ENCODE measurements at places on chromosomes 7 and 10. TPM values are rescaled to one million over a fixed set of nuclear protein-coding genes. Genes with fewer than 3 reads are reported as not detected.

DNA sequence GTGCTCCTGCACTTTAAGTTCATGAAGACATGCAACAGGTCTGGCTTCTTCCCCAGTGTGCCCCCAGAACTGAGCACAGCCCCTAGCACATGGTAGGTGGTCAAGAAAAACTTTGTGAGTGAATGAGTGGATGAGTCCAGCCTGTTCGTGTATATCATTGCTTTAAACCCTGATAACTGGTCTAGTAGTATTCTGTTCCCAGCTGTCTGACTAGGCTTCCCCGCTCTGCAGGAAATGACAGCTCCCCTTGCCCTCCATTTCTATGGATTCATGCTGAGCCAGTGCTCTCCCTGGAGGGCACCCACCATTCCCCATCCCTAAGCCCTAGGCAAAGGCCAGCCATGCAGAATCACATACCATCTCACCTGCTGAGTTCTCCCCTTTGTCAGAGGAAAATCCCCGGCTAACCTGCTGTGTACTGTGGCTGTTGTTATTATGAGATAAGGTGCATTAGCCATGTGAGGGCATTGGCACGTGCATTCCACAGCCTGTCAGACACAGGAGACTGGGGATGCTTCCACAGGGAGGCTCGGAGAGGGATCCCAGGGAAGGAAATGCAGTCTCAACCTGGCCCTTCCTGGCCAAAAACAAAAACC, 698.9 kb downstream of the GRID1 start:
- peaks cover 5% of the 10 kb centered on the region for H3K36me3 ChIP-seq
- peak; percentile 11 for DNase-seq
- no peaks in the 10 kb centered on the region for H3K27me3 ChIP-seq
- no peak overlapping the region for H3K4me3 ChIP-seq
- peaks cover 16% of the 10 kb centered on the region for H3K4me1 ChIP-seq

DDC gene
- not detected for total RNA-seq

DNA sequence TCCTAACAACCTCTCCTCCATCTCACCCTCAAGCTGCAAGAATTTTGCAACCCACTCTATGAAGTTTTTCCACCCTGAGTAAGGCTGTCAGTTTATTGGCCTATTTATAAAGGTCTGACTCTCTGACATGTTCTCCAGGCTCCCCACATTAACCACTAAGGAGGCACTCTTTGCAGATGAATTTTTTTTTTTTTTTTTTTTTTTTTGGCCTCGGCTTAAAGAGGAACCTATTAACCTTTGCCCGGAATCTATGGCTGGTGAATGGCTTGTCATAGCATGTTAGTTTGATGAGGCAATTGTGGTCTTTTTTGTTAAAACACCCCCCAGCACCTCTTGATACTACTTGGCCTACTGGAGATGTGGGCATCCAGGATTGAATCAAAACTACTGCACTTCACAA, 57.1 kb downstream of the TBXAS1 start:
- no peak overlapping the region for H3K27ac ChIP-seq
- no peaks in the 10 kb centered on the region for H3K4me1 ChIP-seq
- H3K36me3 ChIP-seq, result no peaks in the 10 kb centered on the region
- H3K4me3 ChIP-seq, result no peak overlapping the region

POLR2J2 gene
- total RNA-seq, result 5.9 TPM

PLEKHS1 gene
- total RNA-seq, result not detected

DNA sequence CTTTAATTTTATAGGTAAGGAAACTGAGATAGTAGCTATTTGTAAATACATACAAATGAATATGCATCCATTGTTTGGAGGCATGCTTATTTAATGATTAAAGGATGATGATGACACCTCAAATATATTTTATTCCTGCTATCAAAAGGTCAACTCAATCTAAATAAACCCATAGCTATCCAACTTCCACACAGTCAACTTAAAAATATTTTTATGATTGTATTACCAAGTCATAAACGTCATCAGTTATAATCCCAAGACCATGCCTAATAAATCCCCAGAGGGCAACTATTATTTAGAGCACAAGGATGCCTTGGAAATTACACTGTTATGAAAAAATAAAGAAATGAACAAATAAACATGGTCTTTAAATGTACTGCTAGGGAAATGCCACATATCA, 102.1 kb downstream of the MPP7 start:
- no peak overlapping the region for H3K4me3 ChIP-seq
- 0 out of 2 replicates have a peak, but pooled peaks cover 4% of the 10 kb centered on the region for H3K4me1 ChIP-seq
- H3K36me3 ChIP-seq, result 0 out of 2 replicates have a peak, but pooled peaks cover under 1% of the 10 kb centered on the region
- H3K27ac ChIP-seq, result no peak overlapping the region

FEZF1 gene
- total RNA-seq, result 20.0 TPM

- H3K4me3 ChIP-seq, result no peak overlapping the region
- no peak overlapping the region for H3K27ac ChIP-seq
- no peaks in the 10 kb centered on the region for H3K36me3 ChIP-seq
- no peaks in the 10 kb centered on the region for H3K27me3 ChIP-seq
- H3K4me1 ChIP-seq, result peaks cover 6% of the 10 kb centered on the region
These were observed 96.1 kb downstream of the PDGFA start for GRCh38 chr7:423312-424260.

- H3K27me3 ChIP-seq, result no peaks in the 10 kb centered on the region
- no peak overlapping the region for H3K4me3 ChIP-seq
- no peaks in the 10 kb centered on the region for H3K36me3 ChIP-seq
- H3K27ac ChIP-seq, result no peak overlapping the region
- DNase-seq, result no peak
These were observed 43.2 kb downstream of the PPP1R3C start for GRCh38 chr10:91589658-91590035.

GRCh38 chr10:116952729-116953128, 52.3 kb downstream of the SHTN1 start:
- H3K27ac ChIP-seq, result no peak overlapping the region
- no peaks in the 10 kb centered on the region for H3K27me3 ChIP-seq
- H3K36me3 ChIP-seq, result no peaks in the 10 kb centered on the region

PNLIP gene
- total RNA-seq, result 1.9 TPM

DNA sequence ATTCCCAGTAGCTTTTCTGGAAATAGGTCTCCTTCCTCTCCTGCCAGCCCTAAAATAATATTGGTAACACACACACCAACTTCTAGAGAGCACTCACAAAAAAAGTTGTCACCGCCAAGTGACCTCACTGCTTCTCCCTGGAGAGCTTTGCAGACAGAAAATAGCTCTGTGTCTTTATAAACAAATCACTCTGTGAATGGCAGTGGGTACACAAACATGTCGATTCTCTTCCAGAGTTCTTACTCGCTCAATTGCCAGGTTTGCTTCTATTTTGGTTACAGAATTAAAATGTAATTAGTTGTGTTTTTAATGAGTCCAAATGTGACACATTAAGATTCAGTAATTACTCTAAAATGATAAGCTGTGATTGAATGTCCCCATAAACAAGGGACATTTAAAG, 649.2 kb upstream of the C7orf33 start:
- no peaks in the 10 kb centered on the region for H3K4me1 ChIP-seq
- H3K36me3 ChIP-seq, result no peaks in the 10 kb centered on the region
- DNase-seq, result no peak
- no peaks in the 10 kb centered on the region for H3K27me3 ChIP-seq
- no peak overlapping the region for H3K27ac ChIP-seq
- H3K4me3 ChIP-seq, result no peak overlapping the region

DNA sequence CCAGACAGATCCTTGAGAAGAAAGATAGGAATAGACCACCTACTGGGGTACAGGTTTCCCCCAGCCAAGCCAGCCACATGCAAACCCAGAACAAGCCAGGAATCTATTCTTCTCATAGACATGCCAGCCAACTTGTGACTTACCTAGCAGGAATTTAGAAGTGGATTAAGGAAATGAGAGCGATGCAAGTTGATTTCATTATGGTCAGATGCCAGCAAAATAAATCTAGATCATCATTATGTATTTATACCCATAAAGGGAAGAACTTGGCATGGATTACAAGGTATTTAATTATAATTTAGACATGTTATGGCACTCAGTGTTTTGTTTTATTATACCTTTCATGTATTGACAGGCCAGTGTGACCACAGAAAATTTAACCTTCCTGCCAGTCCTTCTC, 32.8 kb downstream of the SLC35G1 start:
- H3K4me1 ChIP-seq, result no peaks in the 10 kb centered on the region
- peaks cover 16% of the 10 kb centered on the region for H3K36me3 ChIP-seq
- H3K4me3 ChIP-seq, result no peak overlapping the region
- no peak overlapping the region for H3K27ac ChIP-seq

Data from WTC11 (cell line).